Fibroblast of mammary gland (primary cell): ENCODE measurements at places on chromosomes 11 and 22.

- DNase-seq = peak; percentile 79
Observed at GRCh38 chr22:29994027-29994715, 86.1 kb upstream of the HORMAD2 start.

- DNase-seq = no peak
Observed at GRCh38 chr11:131601586-131601985, 231.2 kb downstream of the NTM start.

DNA sequence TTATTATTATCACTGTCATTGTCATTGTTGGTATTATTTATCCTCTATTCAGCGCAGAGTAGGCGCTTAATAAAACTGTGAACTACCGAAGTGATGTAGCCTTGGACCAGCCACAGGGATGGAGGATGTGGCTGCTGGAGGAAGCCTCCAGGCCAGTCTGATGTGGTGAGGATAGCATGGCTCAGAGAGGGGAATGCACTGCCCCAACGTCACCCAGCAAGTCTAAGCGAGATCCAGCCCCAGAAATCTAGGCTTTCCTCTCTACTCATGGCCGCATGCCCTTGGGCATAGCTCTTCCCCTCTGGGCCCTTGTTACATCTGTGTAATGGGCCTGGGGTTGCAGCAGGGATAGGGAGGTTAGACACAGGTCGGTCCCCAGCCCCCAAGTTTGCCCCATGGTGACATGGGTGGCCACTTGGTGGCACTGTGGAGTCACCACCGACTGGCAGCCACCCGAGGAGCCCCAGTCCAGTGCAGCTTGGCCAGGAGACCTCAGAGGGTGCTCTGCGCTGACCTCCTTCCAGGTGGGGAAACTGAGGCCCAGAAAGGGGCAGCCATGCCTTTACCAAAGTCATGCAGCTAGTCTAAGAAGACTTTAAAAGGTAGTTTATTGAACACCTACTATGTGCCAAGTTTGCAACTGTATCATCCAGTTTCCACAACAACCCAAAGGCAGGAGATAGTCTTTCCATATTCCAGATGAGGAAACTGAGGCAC, 395.7 kb downstream of the MN1 start:
- peak; percentile 50 for DNase-seq

DNA sequence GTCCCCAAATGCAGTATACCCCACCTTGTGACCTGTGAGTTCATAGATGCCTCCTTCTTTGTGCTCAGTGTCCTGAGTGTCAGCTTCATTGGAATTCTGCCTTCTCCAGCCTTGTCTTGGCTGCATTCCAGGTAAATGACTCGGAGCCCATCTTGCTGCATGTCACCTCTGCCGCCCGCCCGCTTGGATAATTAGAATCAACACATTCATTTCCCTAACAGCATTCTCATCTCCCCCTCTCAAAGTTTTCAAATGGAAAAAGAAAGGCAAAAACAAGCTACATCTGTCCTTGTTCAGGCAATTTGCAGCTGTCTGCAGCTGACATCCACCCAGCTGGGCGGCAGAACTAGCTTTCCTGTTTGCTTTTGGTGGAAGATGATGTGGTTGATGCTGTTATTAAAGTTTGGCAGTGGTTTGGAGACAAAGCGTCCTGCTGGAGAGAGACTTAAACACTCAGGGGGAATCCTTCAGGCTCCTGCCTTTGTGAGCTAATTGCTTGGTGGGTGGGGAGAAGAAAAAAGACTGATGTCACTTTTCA, 198.8 kb upstream of the SEZ6L start:
- DNase-seq = no peak

- no peak for DNase-seq
Observed at GRCh38 chr22:38271927-38272372, 860 bp downstream of the TMEM184B start.

GRCh38 chr11:55949330-55949729, 13.1 kb upstream of the OR5I1 start:
- DNase-seq = no peak

DNA sequence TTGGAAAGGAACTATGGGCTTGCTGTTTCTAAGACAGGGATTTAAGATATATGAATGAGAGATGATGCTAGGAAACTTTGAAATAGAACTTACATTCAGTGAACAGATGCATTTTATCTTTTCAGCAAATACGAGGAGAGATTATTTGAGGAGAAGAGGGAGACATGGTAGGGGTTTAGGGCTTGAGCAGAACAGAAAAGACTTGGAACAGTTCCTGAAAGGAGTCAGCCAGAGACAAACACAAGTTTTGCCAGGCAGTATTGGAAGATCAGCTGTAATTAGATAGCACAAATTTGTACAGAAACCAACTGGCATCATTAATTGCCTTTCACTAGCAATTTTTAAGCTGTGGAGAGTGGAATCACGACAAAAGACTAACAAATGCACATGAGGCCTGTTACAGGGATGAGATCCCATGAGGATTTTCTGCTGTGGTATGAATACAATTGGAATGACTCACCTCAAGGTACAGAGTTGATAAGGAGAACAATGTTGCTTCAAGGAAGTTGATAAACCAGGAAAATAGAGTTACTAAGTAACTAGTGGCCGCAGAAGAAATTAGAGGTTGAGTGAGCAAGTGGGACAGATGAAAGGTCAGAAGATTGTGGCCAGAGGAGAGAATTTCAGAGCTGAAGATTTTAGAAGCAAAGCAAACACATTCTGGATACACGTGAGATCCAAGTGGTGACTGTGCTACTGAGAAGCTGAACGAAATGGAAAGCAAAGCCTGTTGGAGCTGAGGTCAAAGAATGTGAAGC, 67.9 kb downstream of the CYB5R2 start:
- no peak for DNase-seq

DNA sequence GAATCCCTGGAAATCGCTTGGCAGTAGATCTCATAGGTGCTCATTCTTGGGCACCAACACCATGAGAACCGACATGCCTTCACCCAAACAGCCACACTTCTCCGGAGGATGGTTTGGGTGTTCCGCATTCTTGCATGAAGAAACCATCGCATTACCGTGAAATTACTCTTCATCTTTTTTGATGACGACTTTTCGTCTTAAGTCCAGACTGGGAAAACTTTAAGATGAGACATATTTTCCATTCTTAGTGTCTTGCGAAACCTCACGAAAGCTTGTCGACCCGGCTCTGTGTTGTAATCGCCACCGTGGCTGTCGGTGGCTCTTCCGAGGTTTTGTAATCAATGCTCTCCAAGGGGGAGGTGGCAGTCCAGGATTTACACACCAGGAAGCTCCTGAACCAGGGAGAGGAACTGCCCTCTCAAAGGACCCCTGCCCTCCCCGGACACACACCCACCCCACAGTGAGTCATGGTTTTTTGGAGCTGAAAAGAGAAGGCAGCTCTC, 1.7 kb downstream of the TOM1 start:
- DNase-seq = peak; percentile 99

DNA sequence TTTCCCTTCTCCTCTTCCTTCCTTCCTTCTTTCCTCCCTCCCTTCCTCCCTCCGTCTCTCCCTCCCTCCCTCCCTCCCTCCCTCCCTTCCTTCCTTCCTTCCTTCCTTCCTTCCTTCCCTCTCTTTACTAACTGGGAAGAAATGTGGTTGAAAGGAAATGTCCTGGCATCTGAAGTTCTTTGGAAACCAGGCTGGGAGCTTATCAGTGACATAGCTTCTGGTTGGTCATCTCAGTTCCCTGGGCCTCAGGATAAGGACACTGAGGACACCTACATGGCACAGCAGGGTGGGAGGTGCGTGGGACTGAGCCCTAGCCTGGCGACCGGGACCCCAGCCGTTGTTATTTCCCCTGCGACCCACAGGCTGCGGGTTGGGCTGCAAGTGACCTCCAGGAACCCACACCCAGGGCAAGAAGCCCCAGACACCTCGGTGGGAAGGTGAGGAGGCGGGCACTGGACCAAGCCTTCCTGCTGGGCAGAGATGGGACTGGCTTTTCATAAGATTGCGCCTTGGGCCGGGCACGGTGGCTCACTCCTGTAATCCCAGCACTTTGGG, 1486.5 kb downstream of the TBC1D22A start:
- DNase-seq = no peak

- peak; percentile 27 for DNase-seq
Observed at GRCh38 chr11:63769042-63769713, 603 bp upstream of the ZFTA start.

DNA sequence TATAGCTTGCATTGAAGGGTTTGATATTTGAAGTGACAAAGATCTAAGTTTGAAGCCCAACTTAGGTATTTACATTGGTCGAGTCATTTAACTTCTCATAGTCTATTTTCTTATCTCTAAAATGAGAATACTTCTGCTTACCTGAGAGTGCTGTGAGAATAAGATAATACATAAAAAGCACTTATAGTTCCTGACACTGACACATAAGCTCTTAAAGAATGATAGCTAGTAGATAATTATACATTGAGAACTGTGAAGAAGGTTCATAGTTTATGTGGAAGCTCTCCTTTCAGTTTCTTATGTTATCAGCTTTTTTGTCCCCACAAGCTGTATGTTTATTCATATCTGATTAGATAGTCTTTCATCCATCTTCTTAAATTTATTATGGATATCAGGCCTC, 4.8 kb downstream of the PPME1 start:
- no peak for DNase-seq

DNA sequence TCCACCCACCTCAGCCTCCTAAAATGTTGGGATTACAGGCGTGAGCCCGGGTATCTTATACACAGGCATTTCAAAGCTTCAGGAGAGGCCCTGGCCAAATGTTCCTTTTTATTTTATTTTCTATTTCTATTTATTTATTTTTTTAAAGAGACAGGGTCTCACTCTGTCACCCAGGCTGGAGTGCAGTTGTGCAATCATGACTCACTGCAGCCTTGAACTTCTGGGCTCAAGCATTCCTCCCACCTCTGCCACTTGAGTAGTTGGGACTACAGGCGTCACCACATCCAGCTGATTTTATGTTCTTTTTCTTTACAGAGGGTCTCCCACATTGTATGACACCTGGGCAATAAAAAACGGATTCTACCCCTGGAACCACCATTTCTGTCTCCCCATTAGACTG, 71.2 kb downstream of the FBXO7 start:
- no peak for DNase-seq

GRCh38 chr11:74347381-74347780, 35.9 kb upstream of the P4HA3 start:
- DNase-seq = peak; percentile 51

DNA sequence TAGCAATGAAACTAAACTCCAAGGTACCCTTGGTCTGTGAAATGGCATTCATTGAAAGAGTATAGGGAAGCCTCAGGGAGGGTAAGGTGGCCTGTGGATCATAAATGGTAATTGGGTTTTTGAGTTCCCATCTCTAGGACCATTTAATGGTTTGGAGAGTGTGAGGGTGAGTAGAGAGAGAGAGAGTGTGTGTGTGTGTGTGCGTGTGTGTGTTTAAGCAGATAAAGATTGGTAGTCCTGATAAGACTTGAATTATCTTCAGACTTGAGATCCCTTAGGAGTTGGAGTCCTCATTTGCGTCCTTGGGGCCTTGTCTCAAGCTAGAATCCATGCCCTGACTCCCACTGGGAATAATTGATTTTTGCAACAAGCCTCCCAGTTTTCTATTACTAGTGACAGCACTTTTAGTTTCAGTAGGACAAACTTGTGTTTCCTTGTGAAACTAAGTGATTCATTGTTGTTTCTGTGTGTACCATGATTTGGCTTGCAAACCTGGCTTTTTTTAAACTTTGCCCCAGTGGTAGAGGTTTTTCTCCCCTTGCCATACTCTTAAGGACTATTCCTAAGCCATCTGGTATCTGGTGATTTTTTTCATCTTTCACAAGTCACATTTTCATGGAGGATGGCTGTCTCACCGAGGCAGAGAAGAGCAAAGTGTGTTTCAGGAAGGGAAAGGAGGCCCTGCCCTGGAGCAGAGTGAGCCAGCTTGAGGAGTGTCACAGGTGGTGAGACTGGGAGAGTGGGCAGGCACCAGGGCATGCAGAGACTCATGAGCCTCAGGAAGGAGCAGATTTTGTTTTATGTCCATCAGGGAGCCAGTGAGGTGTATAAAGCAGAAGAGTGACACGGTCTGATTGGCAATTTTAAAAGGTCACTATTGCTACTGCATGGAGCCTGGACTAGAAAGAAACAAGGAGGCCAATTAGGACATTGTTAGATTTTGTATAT, 26.7 kb downstream of the ALKBH3 start:
- DNase-seq = peak; percentile 54

GRCh38 chr11:130389335-130389935, 39.0 kb downstream of the ADAMTS8 start:
- DNase-seq = no peak

DNA sequence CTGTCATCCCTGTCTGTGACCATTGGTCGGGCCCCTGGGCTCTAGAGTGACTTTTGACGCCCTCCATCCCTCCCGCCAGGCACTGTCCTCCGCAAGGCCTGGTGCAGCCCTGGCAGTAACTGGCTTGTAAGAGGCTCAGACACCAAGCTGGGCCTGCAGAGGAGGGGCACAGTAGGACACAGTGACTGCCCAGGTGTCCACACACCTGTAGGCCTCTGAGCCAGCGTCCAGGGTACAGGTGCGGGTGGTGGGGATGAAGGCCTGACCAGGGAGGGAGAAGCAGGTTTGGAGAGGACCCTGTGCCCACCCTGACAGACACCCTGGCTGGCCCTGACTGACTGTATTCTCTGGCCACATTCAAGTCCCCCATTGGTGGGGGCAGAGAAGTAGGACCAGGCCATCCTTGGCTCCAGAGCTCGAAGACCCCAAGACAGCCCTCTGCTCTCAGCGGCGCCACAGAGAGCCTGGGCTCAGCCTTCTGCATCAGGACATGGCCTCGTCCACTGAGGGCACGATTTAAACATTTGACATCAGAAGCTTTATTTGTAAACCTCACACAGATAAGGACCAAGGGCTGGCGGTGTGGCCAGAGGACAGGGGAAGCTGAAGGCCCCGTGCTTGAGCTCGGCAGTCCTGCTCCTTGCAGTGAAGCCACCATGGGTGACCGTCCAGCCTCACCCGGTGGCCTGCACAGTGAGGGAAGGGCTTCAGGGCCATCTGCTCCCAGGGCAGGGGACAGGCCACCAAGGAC, 31.4 kb downstream of the PPIL2 start:
- DNase-seq = no peak

- no peak for DNase-seq
Observed at GRCh38 chr11:72798361-72798760, 4.5 kb upstream of the STARD10 start.

GRCh38 chr11:12604557-12605153, 69.6 kb upstream of the TEAD1 start:
- peak; percentile 19 for DNase-seq

- DNase-seq = peak; percentile 85
Observed at GRCh38 chr22:36546932-36547331, 18.0 kb upstream of the EIF3D start.

DNA sequence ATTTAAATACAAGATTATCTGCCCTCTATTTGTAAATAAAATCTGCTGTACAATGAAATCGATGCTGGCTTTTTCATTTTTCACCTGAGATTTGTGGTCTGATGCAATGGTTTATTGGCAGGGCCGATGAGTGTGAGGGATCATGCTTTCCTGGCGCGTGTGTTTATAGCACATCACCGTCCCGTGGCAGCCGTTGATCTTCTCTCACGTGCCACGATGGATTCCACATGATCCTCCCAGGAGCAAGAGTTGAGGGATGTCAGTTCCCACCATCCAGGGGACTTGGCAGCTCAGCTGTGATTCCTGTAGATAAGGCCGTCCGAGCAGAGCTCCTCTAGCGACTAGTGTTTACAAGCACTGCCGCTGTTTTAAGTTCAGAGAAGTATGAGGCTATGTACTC, 213.7 kb downstream of the TBC1D22A start:
- DNase-seq = no peak

GRCh38 chr22:40920526-40920925, 30.7 kb upstream of the RBX1 start:
- DNase-seq = peak; percentile 12

- DNase-seq = no peak
Observed at GRCh38 chr11:73270016-73270854, 1.9 kb upstream of the P2RY6 start.

GRCh38 chr11:12684816-12685215, 10.6 kb downstream of the TEAD1 start:
- no peak for DNase-seq

GRCh38 chr11:115193914-115194801, 310.1 kb downstream of the CADM1 start:
- DNase-seq = no peak
